ENCODE measurements at places on chromosomes 4 and X.

DNA sequence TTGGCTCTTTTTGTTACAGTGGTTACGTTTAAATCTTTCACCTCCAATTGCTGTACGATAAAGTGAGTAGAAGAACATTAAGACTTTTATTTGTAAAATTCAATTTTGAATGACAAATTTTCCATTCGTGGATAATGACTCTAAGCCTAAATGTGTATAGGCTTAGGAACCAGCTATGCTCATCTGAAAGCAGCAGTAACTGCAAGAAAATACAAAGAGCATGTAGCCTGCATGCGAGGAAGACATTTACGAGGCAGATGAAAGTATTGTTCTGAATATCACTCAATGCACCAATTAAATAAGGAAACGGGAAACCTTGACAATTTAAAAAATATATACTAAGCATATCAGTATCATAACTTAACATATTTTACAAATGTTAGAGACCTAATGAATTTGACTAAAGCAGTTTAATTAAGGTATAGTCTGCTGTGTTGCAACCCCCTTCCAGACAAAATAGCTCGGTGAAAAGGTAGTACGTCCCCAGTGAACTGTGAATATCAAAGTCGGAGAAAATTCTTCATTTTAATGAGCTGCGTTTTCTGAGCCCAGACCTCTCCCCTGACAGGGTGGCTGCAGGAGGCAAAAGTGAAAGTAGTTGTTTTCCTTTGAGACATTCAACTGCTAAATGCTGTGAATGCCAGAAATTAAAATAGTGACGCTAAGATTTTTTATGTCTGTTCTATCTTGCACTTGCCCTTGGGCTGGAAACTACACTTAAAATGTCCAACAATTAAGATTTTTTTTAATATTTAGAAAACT, 1236.5 kb upstream of the TENM3 start:
- no peak for DNase-seq

GRCh38 chrX:74534569-74535038, 79.8 kb downstream of the RLIM start:
- DNase-seq = no peak

GRCh38 chr4:185201977-185202962, 1.5 kb downstream of the CFAP97 start:
- DNase-seq = no peak

GRCh38 chr4:150261571-150261970, 183.3 kb downstream of the DCLK2 start:
- DNase-seq = no peak

- DNase-seq = no peak
These were observed 4.8 kb upstream of the RELL1 start for GRCh38 chr4:37690976-37691375.

DNA sequence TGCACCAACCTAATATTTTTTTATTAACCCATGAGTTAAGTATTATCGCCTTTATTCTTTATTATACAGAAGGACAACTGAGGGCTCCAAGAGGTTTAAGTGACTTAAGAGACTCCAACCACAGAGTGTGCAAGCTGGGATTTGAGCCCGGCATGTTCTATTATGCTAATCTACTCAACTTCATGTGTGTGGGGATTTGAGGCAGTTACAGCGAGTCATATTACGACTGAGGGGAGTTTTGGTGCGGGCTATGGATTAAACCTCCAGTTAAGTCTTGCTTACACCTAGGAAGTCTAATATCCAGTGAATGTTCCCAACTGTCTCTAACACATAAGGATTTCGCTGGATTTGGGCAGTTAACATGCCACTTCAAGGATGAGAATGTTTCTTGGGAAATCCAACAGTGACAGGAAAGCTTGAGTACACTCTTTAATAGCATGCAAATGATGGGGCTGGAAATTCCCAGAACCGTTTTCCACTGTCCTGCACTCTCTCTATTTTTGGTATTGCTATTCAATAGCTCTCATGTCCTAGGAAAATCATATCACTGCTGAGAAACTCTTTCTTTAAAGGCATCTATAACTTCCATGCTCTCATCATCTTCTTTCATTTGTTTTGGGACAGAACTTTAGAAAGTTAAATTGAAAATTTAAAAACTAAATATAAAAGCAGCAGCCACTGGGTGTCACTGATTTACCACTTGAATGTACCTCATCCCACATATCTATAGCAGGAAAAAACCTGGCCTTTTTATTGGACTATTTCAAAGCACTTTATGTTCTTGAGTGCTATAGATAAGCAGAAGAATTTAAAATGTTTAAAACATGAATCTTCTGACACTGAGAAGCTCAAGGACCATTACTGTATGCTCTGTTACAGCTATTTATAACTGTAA, 165.1 kb upstream of the TTC29 start:
- DNase-seq = no peak

Measured in iPS DF 6.9 (cell line).